ENCODE measurements at places on chromosomes 7 and 10. TPM values are rescaled to one million over a fixed set of nuclear protein-coding genes. Genes with fewer than 3 reads are reported as not detected.

GRCh38 chr7:124376111-124376510 is 343.2 kb upstream of the TMEM229A start:
- DNase-seq, result no peak

DNA sequence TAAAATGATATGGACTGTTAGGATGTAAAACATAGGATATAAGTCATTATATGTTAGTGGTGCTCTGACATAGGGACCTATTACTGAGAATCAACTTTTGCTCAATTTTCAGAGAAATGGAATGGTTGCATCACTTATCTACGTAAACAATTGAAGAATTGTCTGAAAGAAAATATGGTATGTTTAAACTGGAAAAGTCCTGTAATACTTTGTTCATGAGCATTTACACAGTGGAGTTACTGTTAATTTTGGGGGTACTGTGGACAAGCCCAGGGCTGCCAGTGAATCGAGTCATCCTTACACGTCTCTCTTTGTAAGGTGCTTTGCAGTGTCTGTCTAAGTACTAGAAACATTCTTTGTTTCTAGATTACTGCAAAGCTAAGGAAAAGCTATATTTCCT is 152.0 kb downstream of the ZNF22 start:
- peak; percentile 22 for DNase-seq

- DNase-seq, result no peak
Observed at GRCh38 chr7:27132978-27133377, 2.4 kb upstream of the HOXA4 start.

PODXL gene
- total RNA-seq, result 0.53 TPM

- no peak for DNase-seq
Observed at GRCh38 chr7:2112261-2113198, 120.2 kb downstream of the MAD1L1 start.

DNA sequence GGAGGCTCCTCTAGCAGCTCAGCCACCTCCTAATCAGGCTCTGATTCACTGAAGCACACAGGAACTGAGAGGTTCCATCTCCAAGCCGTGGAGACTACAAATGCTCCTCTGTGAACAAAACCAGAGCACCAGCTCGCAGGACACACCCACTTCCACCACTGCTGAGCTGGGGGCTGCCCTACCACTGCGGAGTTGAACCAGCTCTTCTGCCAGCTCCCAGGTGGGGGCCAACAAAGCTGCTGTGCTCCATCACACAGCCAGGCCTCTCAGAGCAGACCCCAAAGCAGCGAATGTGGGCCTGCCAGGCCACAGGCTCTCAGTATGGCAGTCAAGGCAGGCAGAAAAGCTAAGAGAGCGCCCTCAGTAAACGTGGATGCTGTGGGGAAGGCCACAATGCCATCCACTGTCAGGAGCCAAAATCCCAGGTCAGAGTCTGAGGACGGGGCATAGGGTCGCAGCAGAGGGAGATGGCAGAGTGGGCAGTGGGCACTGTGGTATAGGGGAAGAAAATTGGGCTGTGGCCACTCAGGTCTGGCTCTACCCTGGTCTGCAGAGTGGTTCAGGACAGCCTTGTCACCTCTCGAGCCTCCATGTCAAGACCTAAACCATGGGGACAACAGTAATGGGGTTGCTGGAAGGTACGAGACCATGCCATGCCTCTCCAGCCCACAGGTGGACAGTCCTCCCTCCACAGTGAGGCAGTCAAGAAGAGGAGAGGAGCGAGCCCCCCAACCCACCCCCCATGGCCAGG is 82.1 kb downstream of the GRID1 start:
- DNase-seq, result no peak

- DNase-seq, result peak; percentile 93
Observed at GRCh38 chr7:30241767-30242166, 42.6 kb upstream of the ZNRF2 start.

- DNase-seq, result no peak
Observed at GRCh38 chr7:155374276-155375252, 76.9 kb downstream of the INSIG1 start.

DNA sequence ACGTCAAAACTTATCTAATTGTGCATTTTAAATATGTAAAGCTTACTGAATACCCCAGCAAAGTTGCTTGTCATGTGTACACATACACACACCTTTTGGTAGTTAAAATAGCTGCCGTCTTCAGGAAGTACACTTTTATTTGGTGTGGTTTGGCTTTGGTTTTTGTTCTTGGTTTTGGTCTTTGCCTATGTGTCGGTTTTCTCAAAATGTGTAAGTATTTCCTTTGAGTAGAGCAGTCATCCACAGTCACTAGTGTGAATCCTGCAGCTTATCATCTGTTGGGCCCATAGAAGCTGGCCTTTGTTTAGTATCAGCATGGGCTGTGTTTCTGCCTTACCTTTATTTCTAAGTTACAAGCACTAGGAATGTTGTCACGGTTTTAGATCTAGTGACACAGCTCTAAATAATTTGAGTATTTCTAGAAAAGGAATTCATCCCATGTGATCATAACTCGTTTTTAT is 35.3 kb downstream of the NET1 start:
- peak; percentile 31 for DNase-seq

FOXL3 gene
- not detected for total RNA-seq

EGR2 gene
- total RNA-seq, result 0.13 TPM

AEBP1 gene
- 0.26 TPM for total RNA-seq
